Activated CD4-positive, alpha-beta T cell treated with anti-CD3 and anti-CD28 coated beads for 24 hours (primary cell): ENCODE measurements at places on chromosomes 16 and 17.
A peak's percentile ranks its signal among the peaks of the same experiment; 100 is the strongest.

GRCh38 chr17:47730681-47731080 is 2.4 kb upstream of the TBX21 start:
- DNase-seq: no peak

GRCh38 chr17:79600681-79601131 is 10.1 kb downstream of the RBFOX3 start:
- DNase-seq: no peak

DNA sequence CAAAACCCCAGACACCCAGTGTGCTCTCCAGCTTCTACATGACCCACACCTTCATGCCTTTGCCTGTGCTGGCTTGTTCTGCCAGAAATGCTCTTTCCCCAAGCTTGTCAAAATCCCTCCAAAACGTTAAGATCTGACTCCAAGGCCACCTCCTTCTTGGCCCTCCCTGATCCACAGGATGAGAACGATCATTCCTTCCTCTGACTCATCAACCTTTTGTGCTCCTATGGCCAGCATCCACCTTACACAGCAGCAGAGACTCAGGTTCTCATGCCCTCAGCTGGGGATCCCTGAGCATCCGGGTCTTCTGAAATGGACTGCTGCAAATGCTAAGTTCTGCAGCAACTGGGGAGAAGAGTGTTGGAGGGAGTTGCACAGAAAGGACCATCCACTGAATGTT is 2.9 kb downstream of the ZBTB4 start:
- no peak for DNase-seq

DNA sequence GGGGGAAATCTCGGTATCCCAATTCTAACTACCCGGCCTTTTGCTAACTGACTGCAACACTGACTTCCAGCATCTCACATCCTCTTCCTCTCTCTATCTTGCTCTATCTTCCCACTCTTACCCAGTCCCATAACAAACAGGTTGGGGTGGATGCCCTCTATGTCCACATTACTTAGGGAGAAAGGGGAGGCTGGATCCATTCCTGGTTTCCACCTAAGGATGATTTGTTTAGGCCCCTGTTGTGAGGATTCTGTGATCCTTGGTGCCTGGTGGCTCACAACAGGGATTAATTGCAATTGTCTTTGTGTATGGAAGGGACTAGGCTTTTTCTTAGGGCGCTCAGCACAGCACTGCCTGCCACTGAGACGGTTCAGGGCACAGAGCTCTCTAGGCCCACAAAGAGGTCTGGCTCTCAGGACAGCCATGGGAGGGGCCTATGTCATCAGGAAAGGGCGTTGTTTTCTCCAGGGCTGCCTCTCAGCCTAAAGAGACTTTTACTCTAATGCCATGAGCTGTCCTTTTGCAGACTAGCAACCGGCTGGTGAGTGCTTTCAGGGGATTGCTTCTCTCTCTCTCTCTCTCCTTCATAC is 612.1 kb upstream of the SALL1 start:
- DNase-seq: no peak

GRCh38 chr17:6232732-6233101 is 162.5 kb downstream of the WSCD1 start:
- no peak for DNase-seq

- peak; percentile 18 for DNase-seq
Measured at GRCh38 chr17:74282587-74283370, 8.7 kb downstream of the DNAI2 start.

DNA sequence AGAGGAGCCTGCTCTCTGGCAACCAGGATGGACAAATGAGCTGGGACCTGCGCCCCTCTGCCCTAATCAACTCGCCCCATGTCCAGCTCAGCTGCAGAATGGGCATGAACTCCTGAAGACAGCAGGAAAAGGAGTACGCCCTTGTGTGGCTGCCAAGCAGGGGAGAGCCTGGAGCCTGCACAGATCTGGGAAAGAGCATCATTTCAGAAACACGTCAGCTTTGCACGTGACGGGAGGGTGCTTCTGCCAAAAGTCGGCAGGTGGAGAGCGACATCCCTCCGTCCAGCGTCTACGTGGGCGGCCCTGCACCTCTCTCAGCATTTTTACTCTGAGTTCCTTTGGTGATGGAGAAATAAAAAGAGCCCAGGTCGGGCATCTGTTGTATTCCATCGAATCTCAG is 18.5 kb downstream of the NME3 start:
- no peak for DNase-seq

GRCh38 chr17:27596566-27597187 is 34.3 kb upstream of the LGALS9 start:
- DNase-seq: no peak

GRCh38 chr17:75331671-75332070 is 42.4 kb upstream of the SLC25A19 start:
- DNase-seq: no peak

- no peak for DNase-seq
Measured at GRCh38 chr17:34736611-34737010, 157.2 kb downstream of the TMEM132E start.

- DNase-seq: no peak
Measured at GRCh38 chr17:18992454-18993130, 12.0 kb downstream of the FAM83G start.

DNA sequence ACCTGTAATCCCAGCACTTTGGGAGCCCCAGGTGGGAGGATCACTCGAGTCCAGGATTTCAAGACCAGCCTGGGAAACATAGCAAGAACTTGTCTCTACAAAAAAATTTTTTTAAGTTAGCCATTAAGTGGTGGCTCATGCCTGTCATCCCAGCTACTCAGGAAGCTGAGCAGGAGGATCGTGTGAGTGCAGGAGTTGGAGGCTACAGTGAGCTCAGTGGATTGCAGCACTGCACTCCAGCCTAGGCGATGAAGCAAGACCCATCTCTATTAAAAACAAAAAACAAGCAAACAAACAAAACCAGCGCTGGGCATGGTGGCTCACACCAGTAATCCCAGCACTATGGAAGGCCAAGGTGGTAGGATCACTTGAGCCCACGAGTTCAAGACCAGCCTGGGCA is 38.0 kb downstream of the HEATR3 start:
- no peak for DNase-seq

- no peak for DNase-seq
Measured at GRCh38 chr17:8623591-8623990, 6.9 kb downstream of the MYH10 start.
